ENCODE measurements at places on chromosomes 7 and 10. TPM values are rescaled to one million over a fixed set of nuclear protein-coding genes. Genes with fewer than 3 reads are reported as not detected.
A peak's percentile ranks its signal among the peaks of the same experiment; 100 is the strongest.

The BRAF gene
- 34.4 TPM for total RNA-seq

The SLC39A12 gene
- not detected for total RNA-seq

The ELMO1 gene
- total RNA-seq, result 73.4 TPM

The ZNF316 gene
- total RNA-seq, result 42.6 TPM

The GTF2IRD2 gene
- total RNA-seq, result 18.0 TPM

The CPA1 gene
- not detected for total RNA-seq

The AKR1C3 gene
- total RNA-seq, result 1.8 TPM

The LEP gene
- total RNA-seq, result not detected

The UNC5B gene
- total RNA-seq, result not detected

The DPYSL4 gene
- 5.2 TPM for total RNA-seq

The ST8SIA6 gene
- total RNA-seq, result 0.34 TPM

The PTN gene
- not detected for total RNA-seq

The OR6B1 gene
- total RNA-seq, result not detected

The PNLIPRP3 gene
- not detected for total RNA-seq

The STAMBPL1 gene
- 54.0 TPM for total RNA-seq

The GDF10 gene
- 0.11 TPM for total RNA-seq

DNA sequence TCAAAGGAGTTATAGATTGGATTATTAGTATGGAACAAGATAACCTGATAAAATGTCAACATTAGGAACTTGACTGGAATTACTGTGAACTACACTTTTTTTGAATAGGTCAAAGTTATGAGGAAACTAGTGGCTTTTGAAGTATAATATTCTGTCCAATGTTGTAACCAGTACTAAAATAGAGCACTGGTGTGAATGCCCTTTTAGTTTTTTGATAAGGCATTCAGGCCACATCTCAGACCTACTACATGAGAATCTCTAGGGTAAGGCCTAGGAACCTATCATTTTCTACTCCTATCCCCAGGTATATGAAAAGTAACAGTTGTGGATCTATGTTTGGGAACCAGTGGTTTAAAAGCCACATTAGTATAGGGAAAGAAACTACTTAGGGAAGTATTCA lies 16.4 kb downstream of the KMT2E start:
- no peak overlapping the region for H3K27ac ChIP-seq
- peaks cover 27% of the 10 kb centered on the region for H3K36me3 ChIP-seq
- no peak overlapping the region for H3K4me3 ChIP-seq
- no peaks in the 10 kb centered on the region for H3K27me3 ChIP-seq
- peaks cover 36% of the 10 kb centered on the region for H3K4me1 ChIP-seq

DNA sequence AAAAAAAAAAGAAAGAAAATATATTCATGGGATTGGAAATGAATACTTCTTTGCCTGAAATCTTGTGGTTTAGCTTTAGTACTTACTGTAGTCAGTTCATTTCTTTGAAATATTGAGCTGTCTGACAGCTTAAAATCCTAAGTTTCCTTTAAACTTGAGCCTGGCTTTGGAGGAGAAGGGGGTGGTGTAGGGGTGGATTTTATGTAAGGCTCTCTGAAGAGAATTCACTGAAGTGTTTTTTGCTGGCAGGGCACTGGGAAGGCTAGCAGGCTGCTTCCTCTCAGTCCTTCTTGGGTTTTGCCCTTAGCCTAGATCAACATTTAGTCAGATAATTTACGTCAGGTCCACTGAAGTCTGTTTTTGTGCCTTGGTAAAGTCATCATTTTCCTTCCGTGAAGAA lies 516.5 kb downstream of the AUTS2 start:
- H3K27ac ChIP-seq, result no peak overlapping the region
- H3K4me1 ChIP-seq, result no peaks in the 10 kb centered on the region
- H3K36me3 ChIP-seq, result no peaks in the 10 kb centered on the region
- DNase-seq, result no peak
- no peak overlapping the region for H3K4me3 ChIP-seq
- H3K27me3 ChIP-seq, result peaks cover 5% of the 10 kb centered on the region

GRCh38 chr10:7577176-7577575 lies 89.6 kb downstream of the ITIH5 start:
- peaks cover 2% of the 10 kb centered on the region for H3K27me3 ChIP-seq
- H3K4me3 ChIP-seq, result no peak overlapping the region
- no peak overlapping the region for H3K27ac ChIP-seq
- no peaks in the 10 kb centered on the region for H3K36me3 ChIP-seq

GRCh38 chr10:107611115-107611514 lies 446.6 kb upstream of the SORCS1 start:
- no peaks in the 10 kb centered on the region for H3K36me3 ChIP-seq
- H3K27ac ChIP-seq, result no peak overlapping the region
- no peaks in the 10 kb centered on the region for H3K27me3 ChIP-seq
- H3K4me3 ChIP-seq, result no peak overlapping the region

- H3K27me3 ChIP-seq, result no peaks in the 10 kb centered on the region
- H3K4me3 ChIP-seq, result no peak overlapping the region
- no peaks in the 10 kb centered on the region for H3K4me1 ChIP-seq
- H3K36me3 ChIP-seq, result peaks cover 43% of the 10 kb centered on the region
These were observed 65.1 kb upstream of the ITGA8 start for GRCh38 chr10:15784662-15785300.

- no peaks in the 10 kb centered on the region for H3K27me3 ChIP-seq
- no peak for DNase-seq
- H3K4me1 ChIP-seq, result no peaks in the 10 kb centered on the region
- no peak overlapping the region for H3K27ac ChIP-seq
These were observed 188.1 kb downstream of the MGMT start for GRCh38 chr10:129655007-129655678.

DNA sequence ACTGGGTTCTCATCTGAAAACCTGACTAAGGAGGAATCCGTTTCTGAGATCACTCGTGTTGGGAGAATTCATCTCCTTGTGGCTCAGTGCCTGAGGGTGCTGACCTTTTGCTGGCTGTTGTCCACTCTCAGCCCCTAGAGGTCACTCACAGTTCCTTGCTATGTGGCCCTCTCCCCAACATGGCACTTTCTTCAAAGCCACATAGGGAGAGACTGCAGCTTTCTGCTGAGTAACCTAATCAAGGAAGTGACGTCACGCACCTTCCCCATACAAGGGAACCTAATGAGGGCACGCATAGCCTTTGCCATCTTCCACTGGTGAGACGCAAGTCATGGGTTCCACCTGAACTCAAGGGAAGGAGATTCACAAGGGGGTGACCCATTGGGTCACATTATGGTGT lies 23.2 kb downstream of the STEAP1B start:
- H3K4me1 ChIP-seq, result peaks cover 6% of the 10 kb centered on the region
- H3K27ac ChIP-seq, result no peak overlapping the region
- no peak overlapping the region for H3K4me3 ChIP-seq
- H3K36me3 ChIP-seq, result no peaks in the 10 kb centered on the region
- peaks cover 14% of the 10 kb centered on the region for H3K27me3 ChIP-seq
- no peak for DNase-seq

GRCh38 chr7:30306976-30307375 lies 22.6 kb downstream of the ZNRF2 start:
- no peak overlapping the region for H3K27ac ChIP-seq
- DNase-seq, result no peak
- peaks cover 22% of the 10 kb centered on the region for H3K4me1 ChIP-seq
- H3K4me3 ChIP-seq, result peak overlapping the region; percentile 27
- H3K36me3 ChIP-seq, result peaks cover 11% of the 10 kb centered on the region
- no peaks in the 10 kb centered on the region for H3K27me3 ChIP-seq

GRCh38 chr7:30436046-30436445 lies 42.5 kb downstream of the NOD1 start:
- peaks cover 41% of the 10 kb centered on the region for H3K36me3 ChIP-seq
- DNase-seq, result no peak
- peaks cover 4% of the 10 kb centered on the region for H3K4me1 ChIP-seq
- H3K27ac ChIP-seq, result no peak overlapping the region
- H3K4me3 ChIP-seq, result no peak overlapping the region

- no peaks in the 10 kb centered on the region for H3K27me3 ChIP-seq
These were observed 5.7 kb upstream of the AP5Z1 start for GRCh38 chr7:4769761-4770160.

- no peak overlapping the region for H3K4me3 ChIP-seq
- no peaks in the 10 kb centered on the region for H3K36me3 ChIP-seq
- no peak overlapping the region for H3K27ac ChIP-seq
- no peaks in the 10 kb centered on the region for H3K4me1 ChIP-seq
- no peaks in the 10 kb centered on the region for H3K27me3 ChIP-seq
- DNase-seq, result no peak
These were observed 97.0 kb downstream of the ABLIM1 start for GRCh38 chr10:114561008-114561523.

DNA sequence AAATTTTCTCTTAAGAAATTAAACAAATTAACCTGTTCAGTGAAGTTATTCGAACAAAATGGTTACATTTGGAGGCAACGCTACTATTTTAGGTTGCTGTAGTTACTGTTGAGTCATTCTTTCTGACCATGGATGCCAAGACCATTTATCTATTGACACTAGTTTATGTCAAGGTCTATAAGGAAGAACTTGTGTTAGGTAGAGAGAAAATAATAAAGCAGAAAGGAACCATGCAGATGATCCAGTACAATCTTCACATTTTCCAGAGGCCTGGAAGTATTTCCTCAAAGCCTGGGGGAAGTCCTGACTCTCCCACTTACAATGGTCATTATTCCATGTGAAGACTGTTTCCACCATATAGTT lies 608.0 kb upstream of the GALNT17 start:
- DNase-seq, result no peak
- no peak overlapping the region for H3K4me3 ChIP-seq
- H3K27me3 ChIP-seq, result no peaks in the 10 kb centered on the region

DNA sequence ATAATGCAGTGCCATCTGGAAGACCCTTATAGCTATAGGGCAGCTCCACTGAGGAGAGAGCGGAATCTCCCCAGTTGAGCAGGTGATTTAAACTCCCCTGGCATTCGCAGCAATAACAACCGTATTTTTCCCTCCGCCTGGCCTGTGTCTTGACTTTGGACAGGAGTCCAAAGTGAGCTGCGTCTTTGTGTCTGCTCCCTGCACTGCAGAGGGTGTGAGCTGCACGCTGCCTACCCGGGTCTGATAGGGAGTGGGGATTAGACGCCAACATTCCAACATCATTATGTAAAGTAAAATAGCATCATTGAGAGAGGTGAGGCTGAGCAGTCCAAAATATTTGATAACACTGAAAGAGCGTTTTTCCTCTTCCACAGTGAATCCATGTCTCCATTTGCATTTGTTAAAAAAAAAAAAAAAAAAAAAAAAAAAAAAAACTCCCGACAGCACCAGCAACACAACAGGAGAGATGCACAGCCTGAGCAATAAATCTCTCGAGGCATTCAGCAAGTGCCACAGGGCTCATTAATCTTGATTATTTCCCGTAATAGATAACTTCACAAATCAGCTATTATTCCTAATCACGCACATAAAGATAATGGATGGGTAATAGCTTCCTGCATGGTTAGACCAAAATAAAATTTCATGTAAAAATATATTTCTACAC lies 68.6 kb downstream of the CELF2 start:
- no peak overlapping the region for H3K4me3 ChIP-seq
- no peak for DNase-seq
- no peaks in the 10 kb centered on the region for H3K36me3 ChIP-seq
- no peak overlapping the region for H3K27ac ChIP-seq
- H3K27me3 ChIP-seq, result peaks cover 3% of the 10 kb centered on the region

DNA sequence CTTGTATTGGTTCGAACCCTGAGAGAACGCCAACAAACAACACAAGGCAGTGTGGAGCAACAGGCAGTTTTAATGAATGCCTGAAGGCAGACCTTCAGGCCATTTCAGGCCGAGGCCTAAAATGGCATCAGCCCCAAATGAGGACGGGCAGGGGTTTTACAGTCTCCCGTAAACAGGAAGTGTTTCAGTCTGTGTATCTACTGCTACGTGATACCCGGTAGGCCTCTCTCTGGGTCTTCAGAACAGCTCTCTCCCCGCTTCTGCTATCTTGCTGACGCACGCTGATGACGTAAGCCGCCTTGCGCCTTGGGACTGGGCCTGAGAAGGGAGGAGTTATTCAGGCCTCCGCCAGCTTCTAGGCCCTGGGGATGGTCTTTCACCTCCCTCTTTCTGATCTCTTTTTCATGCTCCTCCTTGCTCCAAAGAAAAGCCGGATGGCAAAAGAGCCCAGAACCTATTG lies 67.7 kb downstream of the ST8SIA6 start:
- H3K36me3 ChIP-seq, result no peaks in the 10 kb centered on the region
- no peak overlapping the region for H3K27ac ChIP-seq
- H3K27me3 ChIP-seq, result no peaks in the 10 kb centered on the region
- no peak for DNase-seq
- H3K4me3 ChIP-seq, result no peak overlapping the region

DNA sequence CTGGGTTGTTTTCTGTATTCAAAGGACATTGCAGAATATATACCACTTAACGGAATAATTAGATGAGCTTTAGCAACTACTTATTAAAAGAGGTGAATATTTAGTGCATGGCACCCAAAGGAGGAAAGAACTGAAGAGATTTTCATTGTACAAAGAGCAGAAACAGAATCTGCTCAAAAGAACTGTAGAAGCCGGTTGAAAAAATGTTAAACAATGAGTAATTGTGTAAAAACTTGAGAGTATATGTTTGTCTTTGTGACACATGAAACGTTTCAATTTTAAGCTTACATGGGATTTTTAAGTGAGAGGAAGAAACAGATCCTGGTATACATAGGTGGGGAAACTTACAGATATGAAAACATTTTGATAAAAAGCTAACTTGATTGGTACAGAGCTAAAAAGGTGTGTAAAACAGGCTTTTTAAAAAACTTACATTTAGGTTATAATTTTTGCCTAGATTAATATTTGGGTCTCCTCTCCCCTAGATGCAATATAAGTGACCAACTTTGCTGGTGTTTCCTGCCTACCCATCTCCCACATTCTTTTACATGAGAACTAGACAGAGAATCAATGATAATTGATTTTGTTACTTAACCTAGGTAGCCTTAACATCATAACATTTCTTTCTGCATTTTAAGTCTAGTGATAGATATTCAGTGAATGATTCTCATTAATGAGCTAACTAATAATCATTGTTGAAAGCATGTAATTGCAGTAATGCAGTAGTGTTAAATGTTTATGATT lies 6.8 kb downstream of the ARL5B start:
- H3K4me3 ChIP-seq, result no peak overlapping the region
- H3K27me3 ChIP-seq, result no peaks in the 10 kb centered on the region
- H3K36me3 ChIP-seq, result peaks cover 33% of the 10 kb centered on the region
- H3K27ac ChIP-seq, result no peak overlapping the region

- H3K4me3 ChIP-seq, result no peak overlapping the region
- peaks cover 11% of the 10 kb centered on the region for H3K27me3 ChIP-seq
- no peak for DNase-seq
- no peaks in the 10 kb centered on the region for H3K4me1 ChIP-seq
- H3K27ac ChIP-seq, result no peak overlapping the region
These were observed 24.8 kb downstream of the TBC1D12 start for GRCh38 chr10:94427166-94427565.

DNA sequence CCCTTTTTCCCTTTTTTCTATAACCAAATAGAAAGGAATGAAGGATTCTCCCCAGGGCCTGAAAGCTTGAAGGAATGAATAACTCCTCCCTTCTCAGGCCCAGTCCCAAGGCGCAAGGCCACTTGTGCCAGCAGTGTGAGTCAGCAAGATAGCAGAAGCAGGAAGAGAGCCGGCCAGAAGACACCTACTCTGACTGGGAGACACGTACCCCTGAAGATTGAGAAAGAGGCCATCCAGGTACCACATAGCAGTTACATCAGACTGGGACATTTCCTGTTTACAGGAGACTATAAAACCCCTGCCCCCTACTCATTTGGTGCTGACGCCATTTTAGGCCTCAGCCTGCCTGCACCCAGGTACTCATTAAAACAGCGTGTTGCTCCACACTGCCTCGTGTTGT lies 65.5 kb downstream of the LRRC17 start:
- H3K36me3 ChIP-seq, result no peaks in the 10 kb centered on the region
- DNase-seq, result no peak
- no peak overlapping the region for H3K4me3 ChIP-seq
- no peak overlapping the region for H3K27ac ChIP-seq

All from activated naive CD8-positive, alpha-beta T cell treated with anti-CD3 and anti-CD28 coated beads, Interleukin-2, amount 10 ng/mL, durations not matched to agents 7 days and 5 days (primary cell).